ENCODE measurements at places on chromosomes 4 and X. TPM values are rescaled to one million over a fixed set of nuclear protein-coding genes. Genes with fewer than 3 reads are reported as not detected.

- no peak for DNase-seq
Measured at GRCh38 chr4:80990851-80991250, 39.7 kb upstream of the BMP3 start.

DNA sequence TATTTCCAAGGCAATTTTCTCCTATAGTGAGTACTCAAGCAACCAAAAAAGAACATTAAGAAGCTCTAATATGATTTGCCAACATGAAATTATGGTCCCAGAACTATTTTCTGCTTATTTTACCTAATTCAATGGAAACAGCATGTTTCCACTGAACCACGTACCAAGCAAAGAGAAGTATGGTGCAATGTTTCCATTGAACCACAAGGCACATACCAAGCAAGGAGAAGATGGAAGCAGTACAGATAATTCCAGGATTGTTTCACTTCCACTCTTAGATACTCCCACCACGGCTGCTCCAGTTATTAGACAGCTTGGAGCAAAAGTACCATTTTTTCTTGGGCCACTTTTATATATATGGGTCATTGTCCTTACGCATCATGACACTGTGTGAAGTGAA lies 164.9 kb downstream of the RNF150 start:
- no peak for DNase-seq

- DNase-seq = no peak
Measured at GRCh38 chrX:19190902-19191301, 68.6 kb upstream of the ADGRG2 start.

- DNase-seq = no peak
Measured at GRCh38 chr4:184697956-184698355, 35.9 kb downstream of the CENPU start.

SEC31A gene
- 93.9 TPM for total RNA-seq

ELF2 gene
- total RNA-seq = 34.9 TPM
